ENCODE measurements at places on chromosomes 5 and 9. TPM values are rescaled to one million over a fixed set of nuclear protein-coding genes. Genes with fewer than 3 reads are reported as not detected.

Gene ANKRD31
- polyA plus RNA-seq, result 0.12 TPM

Gene PCDHGB3
- 0.59 TPM for polyA plus RNA-seq

Gene NOXA1
- 40.0 TPM for polyA plus RNA-seq

Gene PCDHGB4
- 0.56 TPM for polyA plus RNA-seq

Gene CSF1R
- polyA plus RNA-seq, result 1.9 TPM

Gene OR13J1
- not detected for polyA plus RNA-seq
